ENCODE measurements at places on chromosomes 16 and 17. TPM values are rescaled to one million over a fixed set of nuclear protein-coding genes. Genes with fewer than 3 reads are reported as not detected.

DNA sequence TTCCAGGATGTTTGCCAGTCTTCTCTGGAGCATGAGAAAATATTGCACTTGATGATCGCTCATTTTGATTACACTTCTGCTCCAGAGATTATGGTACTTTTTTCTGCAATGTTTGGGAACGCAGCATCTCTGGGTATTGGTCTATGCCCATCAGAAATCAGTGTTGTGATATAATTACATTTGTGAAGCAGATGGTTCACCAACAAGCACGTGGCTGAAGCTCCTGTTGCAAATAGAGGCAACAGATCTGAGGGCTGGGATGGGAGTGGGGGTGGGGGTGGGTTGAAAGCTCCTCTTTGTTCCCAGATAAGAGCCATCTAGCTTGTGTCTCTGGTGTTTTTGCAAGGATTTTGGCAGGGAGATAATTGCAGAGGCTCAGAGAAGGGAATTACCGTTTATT lies 252.3 kb downstream of the SHISA9 start:
- DNase-seq, result no peak

GRCh38 chr17:6047966-6048365 lies 22.2 kb upstream of the WSCD1 start:
- no peak for DNase-seq

- DNase-seq, result no peak
These were observed 6.8 kb downstream of the SLC13A2 start for GRCh38 chr17:28480278-28480677.

- no peak for DNase-seq
These were observed 22.2 kb downstream of the USP32 start for GRCh38 chr17:60369727-60370126.

- peak; percentile 35 for DNase-seq
These were observed 6.5 kb downstream of the MARF1 start for GRCh38 chr16:15636392-15636873.

DNA sequence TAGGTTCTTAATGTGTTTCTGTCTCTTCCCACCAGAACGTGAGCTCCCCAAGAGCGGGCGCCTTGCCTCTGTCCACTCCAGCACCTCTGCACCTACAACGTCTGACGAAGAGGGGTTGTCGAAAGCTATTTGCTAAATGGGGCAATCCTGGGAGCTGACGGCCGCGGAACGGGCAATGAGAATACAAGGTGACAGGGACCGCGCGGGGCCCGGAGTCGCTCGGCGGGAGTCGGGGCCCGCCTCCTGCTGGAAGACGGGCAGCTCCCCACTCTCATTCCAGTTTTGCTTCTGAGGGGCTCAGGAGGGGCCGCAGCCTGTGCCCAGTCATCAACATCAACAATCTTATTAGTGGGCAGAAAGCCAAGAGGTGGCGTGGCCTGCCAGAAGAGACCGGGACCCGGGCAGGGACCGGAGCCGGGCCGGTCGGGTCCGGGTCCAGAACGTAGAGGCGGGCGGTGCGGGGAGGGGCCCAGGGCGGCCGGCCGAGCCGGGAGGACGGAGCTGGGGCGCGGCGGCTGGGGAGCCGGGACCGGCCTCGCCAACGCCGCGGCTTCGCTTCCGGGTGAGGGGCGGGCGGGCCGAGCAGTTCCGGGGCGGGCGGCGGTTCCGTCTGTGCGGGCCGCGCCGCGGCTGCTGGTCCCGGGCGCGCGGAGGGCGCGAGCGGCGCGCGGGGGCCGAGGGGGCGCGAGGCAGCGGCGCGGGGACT lies at the start of gene MOSMO:
Gene MOSMO (plus strand): TSS at position 603 of the 706 bp plus-strand sequence. CDS start 191 bp downstream, outside the sequence.
- peak; percentile 75 for DNase-seq

GRCh38 chr17:37276475-37276874 lies 99.3 kb upstream of the C17orf78 start:
- DNase-seq, result no peak

- DNase-seq, result no peak
These were observed 57.3 kb downstream of the IGF2BP1 start for GRCh38 chr17:49054342-49055092.

DNA sequence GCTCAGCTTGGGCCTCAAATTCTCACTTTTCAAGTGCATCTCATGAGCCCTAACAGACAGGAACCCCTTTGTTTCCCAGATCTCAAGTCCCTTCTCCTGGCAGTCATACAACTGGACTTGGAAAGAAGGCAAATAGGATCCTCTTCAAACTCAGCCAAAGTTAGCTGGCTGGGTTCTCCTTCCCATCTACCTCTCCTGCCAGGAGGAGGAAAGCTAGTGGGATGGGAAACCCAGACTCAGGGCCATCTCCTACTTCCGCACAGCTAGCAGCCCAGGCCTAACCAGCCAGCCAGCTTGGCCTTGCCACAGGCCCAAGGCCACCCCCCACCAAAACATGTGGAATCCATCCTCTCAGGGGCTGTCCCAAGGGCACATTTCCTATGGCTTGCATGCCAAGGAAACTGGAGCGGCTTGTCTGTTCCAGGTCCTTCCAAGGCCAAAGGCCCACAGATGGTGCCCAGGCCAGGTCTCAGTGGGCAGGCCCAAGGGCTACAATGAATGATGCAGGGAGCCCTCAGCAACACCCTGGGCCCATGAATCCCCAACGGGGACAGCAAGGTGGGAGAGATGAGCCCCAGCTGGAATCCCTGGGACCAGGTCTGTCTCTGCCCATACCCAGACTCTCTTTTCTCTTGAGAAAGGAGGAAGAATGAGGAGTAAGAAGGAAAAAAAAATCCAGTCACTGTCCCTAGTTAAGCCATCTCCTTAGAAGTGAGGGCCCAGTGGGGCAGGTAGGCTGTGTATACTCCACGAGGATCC lies 1.7 kb downstream of the SMARCD2 start:
- no peak for DNase-seq

DNA sequence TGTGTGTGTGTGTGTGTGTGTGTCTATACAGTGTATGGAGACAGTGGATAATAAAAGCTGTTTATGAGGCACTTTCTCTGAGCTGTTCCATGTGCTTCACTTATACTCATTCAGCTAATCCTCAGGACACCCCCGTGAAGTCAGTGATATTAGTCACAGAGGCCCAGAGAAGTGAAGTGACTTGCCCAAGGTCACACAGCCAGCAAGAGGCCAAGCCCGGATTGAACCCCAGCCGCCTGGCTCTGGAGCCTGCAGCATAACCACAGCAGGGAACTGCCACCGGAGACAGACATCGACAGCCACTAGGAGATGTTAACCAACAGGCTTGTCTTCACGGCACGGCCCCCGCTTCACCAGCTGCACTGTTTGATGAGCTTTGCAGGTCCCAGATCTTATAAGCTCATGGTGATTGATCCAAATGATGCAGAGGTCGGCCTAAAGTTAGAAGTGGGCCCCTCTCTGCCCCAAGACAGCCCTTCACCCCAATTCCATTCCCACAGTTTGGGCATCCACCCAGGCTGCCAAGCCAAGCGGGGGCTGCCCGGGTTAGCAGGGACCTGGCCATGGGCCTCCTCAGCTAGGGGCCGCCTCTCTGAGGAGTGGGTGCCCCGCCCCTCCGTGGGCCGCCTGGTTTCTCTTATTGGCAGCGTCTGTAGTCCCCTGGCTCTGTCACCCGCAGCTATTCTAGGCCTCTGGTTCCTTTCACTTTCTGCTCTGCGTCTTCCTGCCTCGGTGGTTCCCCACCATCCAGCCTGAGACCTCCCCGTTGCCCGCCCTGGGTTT lies 30.9 kb downstream of the SOCS1 start:
- peak; percentile 83 for DNase-seq

DNA sequence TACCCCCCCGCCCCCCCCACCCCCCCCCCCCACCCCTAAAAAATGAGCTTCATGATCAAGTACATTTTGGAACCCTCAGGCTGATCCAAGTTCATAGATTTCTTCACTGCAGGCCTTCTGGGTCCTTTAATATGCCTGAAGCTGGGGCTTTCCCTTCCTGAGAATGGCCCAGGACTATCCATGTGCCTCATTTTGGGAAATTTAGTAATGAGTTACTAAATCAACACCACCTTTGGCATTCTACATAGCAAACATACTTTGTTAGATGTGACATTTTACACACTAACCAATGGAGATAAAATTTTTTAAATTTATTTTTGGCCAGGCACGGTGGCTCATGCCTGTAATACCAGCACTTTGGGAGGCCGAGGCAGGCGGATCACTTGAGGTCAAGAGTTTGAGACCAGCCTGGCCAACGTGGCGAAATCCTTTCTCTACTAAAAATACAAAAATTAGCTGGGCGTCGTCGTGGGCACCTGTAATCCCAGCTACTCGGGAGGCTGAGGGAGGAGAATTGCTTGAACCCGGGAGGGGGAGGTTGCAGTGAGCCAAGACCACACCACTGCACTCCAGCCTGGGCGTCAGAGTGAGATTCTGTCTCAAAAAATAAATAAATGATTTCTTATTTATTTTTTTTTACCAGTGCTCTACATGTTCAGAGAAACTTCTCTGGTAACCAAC lies 14.0 kb downstream of the HERPUD1 start:
- DNase-seq, result no peak

DNA sequence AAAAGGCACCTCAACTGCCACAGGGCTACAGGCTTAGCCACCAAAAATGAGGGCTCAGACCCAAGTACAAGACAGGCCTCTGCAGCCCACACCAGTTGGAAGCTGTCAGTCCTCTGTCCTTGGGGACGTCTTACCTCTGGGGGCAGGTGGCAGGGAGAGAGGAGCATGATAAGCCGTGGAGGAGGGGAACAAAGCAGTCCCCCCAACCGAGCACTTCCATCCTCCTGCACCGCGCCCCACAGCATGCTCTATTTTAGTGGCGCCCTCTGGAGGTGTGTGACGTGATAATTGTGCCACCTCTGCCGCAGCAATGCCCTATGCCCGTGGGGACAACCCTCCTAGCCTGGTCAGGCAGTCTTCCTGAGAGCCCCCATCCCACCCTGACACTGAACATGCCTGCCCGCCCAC lies 13.6 kb downstream of the G6PC3 start:
- DNase-seq, result no peak

GRCh38 chr16:23754594-23755483 lies at the start of gene CHP2:
CHP2 (plus strand) TSS chr16:23755026; CDS start chr16:23755050, 24 bp downstream.
- no peak for DNase-seq

DNA sequence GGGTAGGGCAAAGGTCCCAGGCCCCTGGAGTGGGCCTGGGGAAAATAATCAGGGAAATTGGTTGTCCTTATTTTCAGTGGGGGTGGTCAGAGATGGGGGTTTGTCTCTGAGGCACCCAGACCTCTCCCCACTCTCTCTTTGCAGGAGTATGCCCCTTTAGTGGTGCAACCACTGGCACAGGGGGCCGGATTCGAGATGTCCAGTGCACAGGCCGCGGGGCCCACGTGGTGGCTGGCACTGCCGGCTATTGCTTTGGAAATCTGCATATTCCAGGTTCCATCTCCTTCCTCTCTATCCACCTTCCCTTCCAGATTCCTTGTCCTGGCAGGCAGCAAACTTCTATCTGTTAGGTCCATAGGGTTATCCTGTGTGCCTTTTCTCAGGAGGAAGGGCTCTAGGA lies 7.6 kb downstream of the PFAS start:
- DNase-seq, result no peak

GRCh38 chr16:15548482-15548891 lies 94.5 kb downstream of the MARF1 start:
- no peak for DNase-seq

GRCh38 chr17:80691784-80692183 lies 147.1 kb downstream of the RPTOR start:
- no peak for DNase-seq

- DNase-seq, result no peak
These were observed 79.0 kb downstream of the GPRC5B start for GRCh38 chr16:19805459-19806162.

DNA sequence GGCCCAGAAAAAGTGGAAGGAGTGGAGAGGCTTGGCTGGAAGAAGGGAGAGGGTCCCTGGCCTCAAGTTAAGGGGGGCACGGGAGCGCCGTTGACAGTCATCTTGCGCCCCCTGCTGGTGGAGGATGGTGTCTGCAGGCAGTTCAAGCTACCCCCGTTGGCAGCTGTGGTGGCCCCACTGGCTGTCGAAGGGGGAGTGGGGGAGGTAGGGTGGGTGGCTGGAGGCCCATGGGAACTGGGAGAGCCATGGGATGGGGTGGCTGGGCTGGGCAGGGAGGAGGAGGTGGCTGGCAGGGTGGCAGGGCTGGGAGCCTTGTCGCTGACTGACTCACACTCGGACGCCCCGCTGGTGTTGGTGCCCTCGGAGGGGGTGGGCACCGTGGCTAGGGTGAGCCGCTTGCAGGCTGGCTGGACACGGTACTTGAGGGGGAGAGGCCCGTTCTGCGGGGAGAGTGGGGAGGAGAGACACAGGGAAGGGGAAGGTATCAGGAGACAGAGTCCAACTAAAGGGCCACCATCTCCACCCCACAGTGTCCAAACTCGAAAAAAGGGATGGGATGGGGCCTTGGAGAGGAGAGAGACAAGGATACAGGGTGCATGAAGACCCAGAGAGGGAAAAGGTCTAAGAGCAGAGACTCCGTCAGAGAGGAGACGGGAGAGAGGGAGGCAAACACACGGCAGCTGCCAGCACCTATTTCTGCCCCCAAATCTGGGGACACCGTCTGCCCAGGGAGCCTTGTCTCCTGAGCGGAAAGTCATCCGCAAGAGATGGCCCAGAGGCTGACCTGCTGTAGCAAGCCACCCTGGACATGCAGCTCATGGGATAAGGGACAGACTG lies 5.2 kb downstream of the CISD3 start:
- peak; percentile 75 for DNase-seq

GRCh38 chr16:11914210-11915113 lies 1.3 kb downstream of the GSPT1 start:
- no peak for DNase-seq

- DNase-seq, result peak; percentile 49
These were observed 627 bp upstream of the TSPOAP1 start for GRCh38 chr17:58329035-58329809.

DNA sequence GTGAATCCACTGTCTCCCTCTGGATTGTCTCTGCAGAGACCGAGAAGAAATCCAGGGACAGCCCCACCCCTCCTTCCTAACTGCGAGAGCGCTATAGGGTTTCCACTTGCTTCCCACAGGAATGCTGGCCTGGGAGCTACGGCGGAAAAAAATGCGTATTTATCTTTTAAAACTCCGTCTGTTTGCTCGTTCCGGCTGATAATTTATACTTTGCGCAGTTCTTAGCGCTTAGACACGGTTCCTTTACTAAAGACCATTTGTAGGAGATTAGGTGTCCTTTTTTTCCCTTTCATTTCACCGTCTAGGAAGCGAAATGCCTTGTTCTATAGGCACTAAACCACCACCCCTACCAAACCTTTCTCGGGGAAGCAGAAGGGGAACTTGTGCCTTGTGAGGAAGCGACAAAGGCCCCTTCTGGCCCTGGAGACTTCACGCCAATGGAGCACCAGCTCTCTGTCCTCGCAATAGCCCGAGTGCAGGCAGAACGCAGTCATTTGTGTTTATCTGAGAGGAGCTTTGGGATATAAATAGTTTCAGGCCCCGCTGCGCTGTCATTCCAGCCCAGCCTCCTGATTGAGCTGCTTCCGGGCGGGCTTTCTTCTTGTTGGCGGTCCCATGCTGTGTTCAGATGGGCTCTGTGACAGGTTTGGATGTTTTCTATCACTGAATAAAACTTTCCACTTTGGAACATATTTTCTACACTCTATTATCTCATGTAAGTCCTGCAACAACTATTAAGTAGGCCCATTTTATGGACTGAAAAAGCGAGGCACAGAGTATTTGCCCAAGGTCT lies 791 bp upstream of the SUPT4H1 start:
- DNase-seq, result no peak

The GNGT2 gene
- 7.0 TPM for total RNA-seq

The PRR11 gene
- total RNA-seq, result 0.85 TPM

The MYH13 gene
- not detected for total RNA-seq

The SEPTIN12 gene
- total RNA-seq, result not detected

The CCL18 gene
- not detected for total RNA-seq

The HES7 gene
- not detected for total RNA-seq

The OTOP2 gene
- total RNA-seq, result not detected

All from naive thymus-derived CD8-positive, alpha-beta T cell (primary cell).